Activated naive CD4-positive, alpha-beta T cell treated with Interleukin-2 at 50 U/mL for 16 hours (primary cell): ENCODE measurements at places on chromosomes 4 and X.

GRCh38 chr4:45741897-45742296, 382.0 kb downstream of the GABRG1 start:
- no peak for DNase-seq

DNA sequence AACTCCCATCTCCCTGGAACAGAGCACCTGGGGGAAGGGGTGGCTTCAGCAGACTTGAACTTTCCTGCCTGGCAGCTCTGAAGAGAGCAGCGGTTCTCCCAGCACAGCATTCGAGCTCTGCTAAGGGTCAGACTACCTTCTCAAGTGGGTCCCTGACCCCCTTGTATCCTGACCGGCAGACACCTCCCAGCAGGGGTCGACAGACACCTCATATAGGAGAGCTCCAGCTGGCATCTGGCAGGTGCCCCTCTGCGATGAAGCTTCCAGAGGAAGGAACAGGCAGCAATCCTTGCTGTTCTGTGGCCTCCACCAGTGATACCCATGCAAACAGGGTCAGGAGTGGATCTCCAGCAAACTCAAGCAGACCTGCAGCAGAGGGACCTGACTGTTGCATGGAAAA, 244.1 kb upstream of the RASGEF1B start:
- no peak for DNase-seq

GRCh38 chrX:13780868-13781427, 35.9 kb downstream of the GPM6B start:
- DNase-seq, result no peak

DNA sequence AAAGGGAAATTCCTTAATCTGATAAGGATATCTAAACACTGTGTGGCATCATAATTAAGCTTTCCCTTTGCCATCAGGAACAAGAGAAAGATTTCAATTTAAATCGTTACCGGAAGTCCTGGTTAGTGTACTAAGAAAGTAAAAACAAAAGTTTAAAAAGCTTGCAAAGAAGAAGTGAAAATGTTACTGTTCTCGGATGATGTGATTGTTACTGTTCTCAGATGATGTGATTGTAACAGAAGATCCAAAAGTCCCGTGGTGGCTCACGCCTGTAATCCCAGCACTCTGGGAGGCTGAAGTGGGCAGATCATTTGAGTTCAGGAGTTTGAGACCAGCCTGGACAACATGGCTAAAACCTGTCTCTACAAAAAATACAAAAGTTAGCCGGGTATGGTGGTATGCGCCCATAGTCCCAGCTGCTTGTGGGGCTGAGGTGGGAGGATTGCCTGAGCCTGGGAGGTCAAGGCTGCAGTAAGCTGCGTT, 62.5 kb downstream of the RGS12 start:
- no peak for DNase-seq

GRCh38 chrX:28595346-28595745, 8.1 kb downstream of the IL1RAPL1 start:
- no peak for DNase-seq

DNA sequence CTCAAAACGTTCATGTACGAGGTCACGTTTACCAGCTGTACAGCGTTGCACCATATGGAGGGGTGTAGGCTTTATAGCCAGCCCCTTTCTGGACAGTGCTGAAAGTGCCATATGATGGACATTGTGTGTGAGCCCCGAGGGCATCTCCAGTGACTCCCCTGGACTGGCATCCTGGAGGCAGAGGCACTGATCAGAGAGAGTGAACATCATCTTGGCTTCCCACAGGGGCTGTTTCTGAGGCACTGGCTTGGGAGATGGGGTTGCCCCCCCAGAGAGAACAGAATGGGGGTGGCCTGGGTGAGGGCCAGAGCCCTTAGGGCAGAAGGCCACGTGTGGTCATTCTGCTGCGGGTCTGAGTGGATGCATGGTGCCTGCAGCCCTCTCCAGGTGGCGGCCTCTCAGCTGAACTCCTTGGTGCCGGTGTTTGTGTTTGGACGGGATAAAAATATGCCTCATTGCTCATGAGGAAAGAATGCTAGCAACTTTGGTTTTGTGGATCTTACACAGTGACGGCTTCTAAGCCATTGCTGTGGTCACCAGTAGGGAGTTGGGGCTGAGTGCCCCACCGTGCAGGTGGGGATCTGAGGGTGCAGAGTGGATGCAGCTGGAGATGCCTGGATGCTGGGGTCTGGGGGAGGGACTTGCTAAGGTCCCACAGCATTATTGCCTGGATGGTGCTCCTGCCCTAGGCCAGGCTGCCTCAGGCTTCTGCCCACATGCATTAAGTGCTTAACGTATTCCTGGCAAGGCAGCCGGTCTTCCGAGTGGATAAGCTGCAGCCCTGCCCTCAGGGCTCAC, 3.4 kb downstream of the WFS1 start:
- no peak for DNase-seq
